Smooth muscle cell of bladder (primary cell): ENCODE measurements at places on chromosomes 7 and 10. TPM values are rescaled to one million over a fixed set of nuclear protein-coding genes. Genes with fewer than 3 reads are reported as not detected.

The PDAP1 gene
- 26.9 and 29.2 TPM in 2 replicates for total RNA-seq

The TMEM229A gene
- not detected in 2 replicates for total RNA-seq

The SPDYE2 gene
- not detected in 2 replicates for total RNA-seq

The TAS2R41 gene
- total RNA-seq, result not detected in 2 replicates

The SKAP2 gene
- 6.0 and 8.5 TPM in 2 replicates for total RNA-seq

The PILRA gene
- 0.18 and 0.28 TPM in 2 replicates for total RNA-seq

The GPRIN2 gene
- under 0.01 TPM in 2 replicates for total RNA-seq

The IFIT1B gene
- not detected in 2 replicates for total RNA-seq

The TMEM213 gene
- not detected in 2 replicates for total RNA-seq

The OR13A1 gene
- not detected in 2 replicates for total RNA-seq

The NYAP1 gene
- total RNA-seq, result 0.14 and 0.74 TPM in 2 replicates

The CLDN4 gene
- total RNA-seq, result 0.14 and 1.5 TPM in 2 replicates

The TSPAN13 gene
- 2.4 and 5.4 TPM in 2 replicates for total RNA-seq

The CNTNAP2 gene
- total RNA-seq, result 0.09 TPM in 1 of 2 replicates, not detected in the other

The DNAJB9 gene
- total RNA-seq, result 38.5 and 58.1 TPM in 2 replicates

The EPHA1 gene
- 0.09 and 0.14 TPM in 2 replicates for total RNA-seq

The TEX47 gene
- not detected in 2 replicates for total RNA-seq

The FEZF1 gene
- not detected in 2 replicates for total RNA-seq
